ENCODE measurements at places on chromosomes 3 and 15. TPM values are rescaled to one million over a fixed set of nuclear protein-coding genes. Genes with fewer than 3 reads are reported as not detected.

DNA sequence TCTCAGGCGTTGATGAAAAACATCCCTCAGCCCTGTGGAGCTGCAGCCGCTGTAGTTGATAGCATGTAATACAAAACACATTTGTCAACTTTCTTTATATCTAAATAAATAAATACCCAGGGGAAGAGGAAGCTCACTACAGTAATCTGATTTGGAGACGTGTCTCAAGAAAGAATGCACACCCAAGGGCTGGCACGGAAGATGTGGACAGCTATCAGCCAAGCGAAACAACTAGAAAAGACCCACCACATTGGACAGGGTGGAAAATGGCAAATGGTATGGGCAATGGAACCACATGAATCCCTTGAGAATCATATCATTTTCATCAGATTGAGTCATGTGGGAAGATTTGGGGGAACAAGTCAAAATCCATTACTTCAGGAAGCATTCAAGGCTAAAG lies 43.1 kb upstream of the ALDH1A3 start:
- H3K4me1 ChIP-seq, result no peaks in the 10 kb centered on the region
- H3K27ac ChIP-seq, result no peak overlapping the region
- no peak overlapping the region for H3K4me3 ChIP-seq
- H3K27me3 ChIP-seq, result no peaks in the 10 kb centered on the region

DNA sequence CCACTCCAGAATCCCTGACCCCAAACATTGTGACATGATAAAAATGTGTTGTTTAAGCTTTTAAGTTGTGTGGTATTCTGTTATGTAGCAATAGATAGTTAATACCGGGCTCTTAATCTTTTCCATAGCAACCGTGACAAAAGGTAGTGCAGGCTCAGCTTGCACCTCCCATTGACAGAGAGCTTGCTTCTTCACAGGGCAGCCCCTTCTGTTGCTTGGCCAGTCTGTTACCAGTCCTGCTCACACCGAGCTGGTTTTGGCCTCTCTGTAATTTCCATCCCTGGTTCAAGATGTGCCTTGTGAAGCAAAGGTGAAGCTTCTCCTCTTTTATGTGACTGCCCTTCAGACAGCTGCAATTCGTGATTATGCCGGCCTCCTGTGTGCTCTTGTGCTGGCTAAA lies 86.9 kb downstream of the CRYGS start:
- H3K4me1 ChIP-seq, result no peaks in the 10 kb centered on the region
- no peak overlapping the region for H3K27ac ChIP-seq
- no peak overlapping the region for H3K4me3 ChIP-seq
- DNase-seq, result no peak
- H3K36me3 ChIP-seq, result no peaks in the 10 kb centered on the region

GRCh38 chr3:59254433-59254832 lies 204.6 kb upstream of the CFAP20DC start:
- DNase-seq, result no peak
- H3K4me1 ChIP-seq, result no peaks in the 10 kb centered on the region
- H3K27ac ChIP-seq, result no peak overlapping the region
- H3K36me3 ChIP-seq, result no peaks in the 10 kb centered on the region
- H3K27me3 ChIP-seq, result no peaks in the 10 kb centered on the region
- H3K4me3 ChIP-seq, result no peak overlapping the region

- H3K36me3 ChIP-seq, result no peaks in the 10 kb centered on the region
- H3K4me3 ChIP-seq, result no peak overlapping the region
These were observed 196.8 kb downstream of the GABRG3 start for GRCh38 chr15:27167738-27168137.

GRCh38 chr3:12175137-12175593 lies 16.5 kb upstream of the TIMP4 start:
- H3K4me3 ChIP-seq, result no peak overlapping the region
- no peak overlapping the region for H3K27ac ChIP-seq
- no peaks in the 10 kb centered on the region for H3K27me3 ChIP-seq
- no peak for DNase-seq

DNA sequence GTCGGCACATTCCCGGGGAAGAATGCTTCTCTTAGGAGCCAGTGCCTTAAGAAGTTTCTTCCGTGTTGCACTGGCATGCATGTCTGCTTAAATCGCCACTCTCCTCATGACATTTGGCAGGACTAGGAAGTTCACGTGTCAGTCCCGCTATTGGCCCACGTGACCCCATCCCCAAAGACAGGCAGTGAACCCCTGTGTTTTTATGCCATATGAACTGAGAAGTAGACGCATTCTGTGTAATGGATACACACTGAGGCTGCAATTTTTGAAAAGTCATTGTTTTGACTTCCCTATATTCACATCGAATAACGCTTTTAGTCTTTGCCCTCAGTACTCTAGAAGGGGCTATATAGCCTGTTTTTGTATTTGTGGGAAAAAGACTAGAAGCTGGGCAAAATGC lies 125.6 kb upstream of the TBL1XR1 start:
- peaks cover 13% of the 10 kb centered on the region for H3K4me1 ChIP-seq
- H3K36me3 ChIP-seq, result no peaks in the 10 kb centered on the region
- H3K27me3 ChIP-seq, result no peaks in the 10 kb centered on the region
- H3K4me3 ChIP-seq, result no peak overlapping the region
- H3K27ac ChIP-seq, result no peak overlapping the region
- no peak for DNase-seq

GRCh38 chr3:196886144-196886543 lies 18.4 kb downstream of the SENP5 start:
- H3K27ac ChIP-seq, result no peak overlapping the region
- peaks cover 4% of the 10 kb centered on the region for H3K36me3 ChIP-seq
- no peaks in the 10 kb centered on the region for H3K4me1 ChIP-seq
- no peak overlapping the region for H3K4me3 ChIP-seq

GRCh38 chr15:65377105-65377975 lies 462 bp downstream of the IGDCC3 start:
- peaks cover 3% of the 10 kb centered on the region for H3K4me1 ChIP-seq
- H3K4me3 ChIP-seq, result no peak overlapping the region
- H3K27me3 ChIP-seq, result peaks cover 42% of the 10 kb centered on the region
- DNase-seq, result peak; percentile 21
- no peak overlapping the region for H3K27ac ChIP-seq

DNA sequence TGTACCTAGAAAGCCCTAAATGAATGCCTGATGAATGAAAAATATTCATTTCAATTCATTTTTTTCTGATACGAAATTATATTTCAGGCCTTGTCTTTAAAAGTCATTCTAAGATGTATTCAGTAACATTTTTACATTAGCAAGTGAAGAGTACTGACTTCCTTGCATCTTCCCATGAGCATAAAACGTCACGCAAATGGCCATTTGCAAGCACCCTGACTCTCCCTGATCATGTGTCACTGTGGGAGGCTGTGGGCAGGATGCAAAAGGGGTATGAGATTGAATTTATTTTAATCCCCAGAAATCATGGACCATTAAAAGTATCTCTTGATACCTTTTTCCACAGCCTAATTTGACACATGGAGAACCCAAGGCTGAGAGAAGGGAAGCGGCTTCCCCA lies 105.0 kb downstream of the BDH1 start:
- no peak overlapping the region for H3K4me3 ChIP-seq
- no peak for DNase-seq
- no peaks in the 10 kb centered on the region for H3K36me3 ChIP-seq
- no peak overlapping the region for H3K27ac ChIP-seq
- peaks cover 3% of the 10 kb centered on the region for H3K4me1 ChIP-seq

GRCh38 chr15:51403072-51403878 lies 61.8 kb downstream of the GLDN start:
- H3K36me3 ChIP-seq, result no peaks in the 10 kb centered on the region
- H3K4me3 ChIP-seq, result no peak overlapping the region
- peak; percentile 44 for DNase-seq
- H3K27me3 ChIP-seq, result peaks cover 63% of the 10 kb centered on the region

DNA sequence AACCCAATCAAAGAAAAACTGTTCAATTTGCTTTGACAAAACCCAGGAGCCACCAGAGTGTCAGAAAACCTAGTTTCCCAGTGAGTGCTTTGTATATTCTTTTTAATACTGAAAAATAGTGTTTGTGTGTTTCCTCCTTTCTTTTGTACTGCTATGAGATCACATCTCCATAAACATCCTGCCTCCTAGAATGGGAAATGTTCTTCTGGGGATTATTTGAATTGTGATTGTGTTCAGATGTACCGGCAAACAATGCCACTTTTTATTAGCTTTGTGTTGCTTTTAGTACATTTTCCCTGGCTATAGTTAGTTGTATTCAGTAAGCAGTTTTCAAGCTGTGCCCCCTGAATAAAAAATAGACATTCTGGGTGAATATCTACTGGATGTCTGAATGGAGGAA lies 148.0 kb upstream of the NR2E3 start:
- H3K36me3 ChIP-seq, result no peaks in the 10 kb centered on the region
- H3K27ac ChIP-seq, result peak overlapping the region; percentile 1
- DNase-seq, result peak; percentile 68
- H3K4me1 ChIP-seq, result peaks cover 7% of the 10 kb centered on the region

SCAPER gene
- 2.7 TPM for polyA plus RNA-seq

KCNAB1 gene
- polyA plus RNA-seq, result 0.21 TPM

AGBL1 gene
- not detected for polyA plus RNA-seq

PP2D1 gene
- not detected for polyA plus RNA-seq

UCN2 gene
- polyA plus RNA-seq, result 0.11 TPM

UNC13C gene
- polyA plus RNA-seq, result not detected

TGM5 gene
- polyA plus RNA-seq, result not detected

SHC4 gene
- polyA plus RNA-seq, result 0.10 TPM

TRIM42 gene
- polyA plus RNA-seq, result not detected

ATP1B3 gene
- 243 TPM for polyA plus RNA-seq
